Activated naive CD4-positive, alpha-beta T cell (primary cell): ENCODE measurements at places on chromosomes 3 and 15.

GRCh38 chr15:68578980-68579935 is at the start of gene CORO2B:
CORO2B (plus strand) TSS chr15:68578993; CDS start chr15:68579263, 270 bp downstream.
- DNase-seq = no peak

GRCh38 chr15:72236381-72237003 is 5.5 kb upstream of the PKM start:
- DNase-seq = no peak

DNA sequence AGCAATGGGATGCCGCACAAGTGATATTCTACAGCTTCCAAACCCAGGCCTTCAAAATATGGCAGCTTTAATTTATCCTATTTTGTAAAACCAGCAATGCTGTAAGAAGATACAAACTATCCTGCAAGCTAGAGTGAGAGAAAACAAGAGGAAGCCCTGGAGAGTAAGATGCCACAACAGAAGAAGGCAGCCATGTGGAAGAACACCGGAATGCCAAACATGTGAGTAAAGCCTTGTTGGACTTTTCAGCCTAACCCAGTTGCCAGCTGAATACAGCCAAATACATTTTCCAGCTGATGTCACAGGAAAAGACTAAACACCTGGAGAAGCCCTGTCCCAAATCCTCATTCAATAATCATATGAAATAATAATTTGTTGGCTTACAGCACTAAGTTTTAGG is 1115.1 kb upstream of the CADM2 start:
- DNase-seq = no peak

GRCh38 chr3:128554100-128554464 is 61.1 kb upstream of the GATA2 start:
- no peak for DNase-seq

DNA sequence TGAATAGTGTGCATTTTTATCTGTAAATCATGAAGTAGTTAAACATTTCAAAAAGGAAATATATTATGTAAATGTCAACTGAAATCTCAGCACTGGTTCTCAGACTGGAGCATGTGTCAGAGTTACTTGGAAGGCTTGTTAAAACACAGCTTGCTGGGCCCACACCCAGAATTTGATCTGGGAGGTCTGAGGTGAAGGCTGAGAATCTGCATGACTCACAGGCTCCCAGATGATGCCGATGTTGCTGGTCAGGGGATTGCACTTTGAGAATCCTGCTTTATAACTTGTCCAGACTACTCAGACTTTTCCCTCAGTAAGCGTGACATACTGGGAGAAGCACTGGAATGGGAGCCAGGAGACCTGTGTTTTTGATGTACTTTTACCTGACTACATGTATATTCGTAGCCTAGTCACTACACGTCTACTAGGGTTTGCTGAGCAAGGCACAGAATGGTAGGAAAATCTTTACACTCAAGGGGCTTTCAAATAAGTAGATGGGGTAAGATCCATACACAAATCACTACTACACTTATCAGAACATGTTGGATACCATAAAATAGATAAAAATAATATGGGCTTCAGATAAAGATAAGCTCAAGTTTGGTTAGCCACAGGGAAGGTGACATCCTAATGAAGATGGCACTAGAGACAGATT is 77.1 kb upstream of the MEX3B start:
- no peak for DNase-seq

- DNase-seq = no peak
Observed at GRCh38 chr3:113132571-113132996, 78.8 kb upstream of the BOC start.

GRCh38 chr15:80934761-80935221 is 54.8 kb downstream of the MESD start:
- no peak for DNase-seq

DNA sequence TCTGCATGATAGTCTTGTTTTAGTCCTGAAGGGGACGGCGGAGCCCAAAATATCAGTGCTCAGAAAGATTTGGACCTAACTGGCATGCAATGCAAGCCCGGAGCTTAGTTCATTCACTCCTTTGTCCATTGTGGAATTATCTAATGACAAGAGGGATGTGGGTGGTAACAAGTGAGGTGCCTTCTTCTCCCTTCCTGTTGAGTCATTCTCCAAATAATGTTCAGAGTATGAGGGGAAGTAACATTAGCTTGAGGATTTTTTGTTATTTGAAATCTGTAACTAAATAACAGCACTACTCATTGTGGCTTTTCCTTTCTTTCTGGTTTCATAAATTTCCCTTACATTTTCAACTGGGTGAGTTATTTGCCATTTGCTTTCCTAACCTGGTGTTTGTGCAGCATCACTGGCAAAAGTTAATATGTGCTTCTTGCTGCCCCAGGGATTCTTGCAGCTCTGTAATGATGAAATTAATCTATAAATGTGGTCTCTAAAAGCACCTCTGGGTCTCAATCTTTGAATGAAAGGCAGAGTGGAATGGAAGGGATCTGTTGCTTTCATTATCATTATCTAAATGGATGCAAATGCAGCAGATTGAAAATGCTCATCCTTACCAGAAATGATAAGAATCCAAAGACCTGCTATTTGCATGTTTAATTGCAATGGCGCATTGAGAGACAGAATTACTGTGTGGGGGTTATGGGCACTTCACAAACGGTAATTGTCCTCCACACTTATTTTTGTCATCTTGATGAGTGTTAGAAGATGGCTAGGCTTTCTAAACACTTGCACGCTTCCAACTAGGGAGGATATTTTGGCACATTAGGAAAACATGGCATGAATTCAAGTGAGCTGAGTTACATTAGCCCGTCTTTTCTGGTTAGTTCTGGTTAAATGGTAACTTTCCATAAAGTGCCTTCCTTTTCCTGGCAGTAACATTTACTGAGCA is 89.9 kb upstream of the MITF start:
- DNase-seq = no peak

DNA sequence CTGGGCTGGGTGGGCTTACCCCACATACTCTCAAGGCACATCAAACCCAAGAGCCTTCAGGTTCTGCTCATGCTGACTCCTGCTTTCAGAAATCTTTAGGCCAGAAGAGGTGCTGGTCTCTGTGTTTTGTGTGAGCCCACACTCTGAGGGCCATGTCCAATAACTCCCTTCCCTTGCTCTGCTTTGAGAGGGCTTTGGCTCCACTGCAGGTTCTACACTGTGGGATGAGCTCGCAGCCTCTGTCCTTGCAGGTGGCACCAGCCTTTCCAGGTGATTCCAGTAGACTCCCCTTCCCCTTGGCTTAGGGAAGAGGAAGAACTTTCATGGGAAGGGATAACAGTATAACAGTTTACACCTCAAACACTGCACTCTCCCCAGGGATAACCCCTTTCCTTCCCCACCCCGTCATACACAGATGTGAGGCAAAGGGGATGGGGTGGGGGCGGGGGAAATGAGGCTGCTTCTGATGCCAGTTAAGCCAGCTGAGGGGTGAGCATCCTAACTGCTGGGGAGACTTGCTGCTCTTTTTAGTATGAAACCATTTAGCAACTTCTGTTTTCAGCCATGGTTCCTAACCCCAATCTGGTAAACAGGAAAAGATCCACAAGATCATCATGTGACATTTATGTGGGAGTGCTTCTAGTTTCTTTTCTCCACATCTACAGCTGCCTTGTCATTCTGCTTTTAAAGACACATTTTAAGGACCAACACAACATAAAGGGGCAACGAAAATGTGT is 262.4 kb downstream of the SLC9A9 start:
- no peak for DNase-seq

- no peak for DNase-seq
Observed at GRCh38 chr3:108008106-108008505, 82.7 kb downstream of the CD47 start.

- no peak for DNase-seq
Observed at GRCh38 chr15:68278595-68279405, 1.3 kb downstream of the FEM1B start.

DNA sequence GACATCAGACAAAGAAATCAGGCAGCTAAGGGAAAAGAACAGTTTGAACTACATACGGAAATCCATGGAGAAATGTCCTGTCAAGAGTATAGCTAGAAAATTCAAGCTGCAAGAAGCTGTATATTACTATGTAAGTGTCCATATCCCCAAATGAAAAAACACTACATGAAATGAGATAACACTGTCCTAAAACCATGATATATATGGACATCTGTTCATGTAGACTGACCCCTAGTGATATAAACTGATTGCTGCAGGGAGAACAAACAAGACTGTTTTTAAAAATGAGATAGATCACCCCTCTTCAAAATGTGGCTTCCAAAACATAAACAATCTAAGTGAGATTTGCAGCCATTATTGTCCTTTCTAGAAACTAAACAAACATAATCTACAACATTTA is 985.6 kb downstream of the EPHA3 start:
- DNase-seq = no peak

DNA sequence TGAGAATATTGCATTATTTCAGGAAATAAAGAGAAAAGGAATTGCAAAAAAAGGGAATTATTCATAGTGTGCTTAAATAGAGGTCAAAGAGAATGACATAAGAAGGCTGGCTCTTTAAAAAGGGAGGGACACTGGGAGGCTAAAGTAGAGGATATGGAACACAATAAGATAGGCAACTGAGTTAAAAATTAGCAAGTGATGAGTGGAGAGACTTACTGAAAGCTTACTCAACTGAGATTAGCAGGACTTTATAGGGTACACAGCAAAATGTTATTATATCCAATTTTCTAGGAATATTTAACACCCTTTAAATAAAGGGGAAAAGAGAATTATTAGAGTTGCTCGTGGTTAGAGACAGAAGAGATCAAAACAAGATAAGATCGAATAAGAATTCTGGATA is 375.2 kb downstream of the LSAMP start:
- no peak for DNase-seq

GRCh38 chr15:63514531-63514943 is 10.1 kb downstream of the USP3 start:
- no peak for DNase-seq

DNA sequence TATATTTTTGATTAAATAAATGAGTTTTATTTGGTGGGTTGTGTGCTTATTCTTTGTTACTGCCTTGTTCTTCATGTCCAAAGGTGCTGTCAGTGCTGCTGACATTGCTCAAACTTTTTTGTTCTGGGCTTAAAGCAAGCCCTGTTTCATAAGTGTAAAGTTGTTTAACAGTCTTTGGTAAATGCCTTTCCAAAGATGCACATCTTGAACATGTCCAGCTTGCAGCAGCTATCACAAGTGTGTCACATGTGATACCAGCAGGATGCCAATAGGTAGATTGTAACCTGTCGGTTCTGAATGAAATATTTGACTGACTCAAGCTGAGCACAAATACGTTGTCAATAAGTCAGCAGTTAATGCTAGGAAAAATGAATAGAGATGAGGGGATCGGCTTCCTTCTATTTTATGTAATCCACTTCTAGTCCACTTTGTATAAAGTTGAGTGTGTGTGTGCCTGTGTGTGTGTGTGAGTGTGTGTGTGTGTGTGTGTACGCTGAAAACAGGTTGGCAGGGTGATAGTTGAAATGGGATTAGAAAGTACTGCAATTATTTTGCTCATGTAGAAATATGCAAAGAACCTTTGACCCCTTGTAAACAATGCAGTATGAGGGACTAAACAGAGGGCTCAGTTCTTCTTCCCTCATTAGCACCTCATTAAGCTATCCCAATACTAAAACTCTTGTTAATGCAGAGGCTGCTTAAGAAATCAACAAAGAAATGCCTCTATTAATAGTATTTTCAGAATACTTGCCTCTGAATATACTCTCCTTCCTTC is 986.5 kb downstream of the TUSC7 start:
- no peak for DNase-seq

- DNase-seq = no peak
Observed at GRCh38 chr3:87997298-87997697, 61.5 kb downstream of the CGGBP1 start.

GRCh38 chr3:66527246-66527645 is 26.4 kb upstream of the LRIG1 start:
- no peak for DNase-seq

GRCh38 chr3:124453189-124453588 is 277.1 kb upstream of the UMPS start:
- no peak for DNase-seq

- no peak for DNase-seq
Observed at GRCh38 chr15:73383310-73384189, 14.8 kb upstream of the HCN4 start.

DNA sequence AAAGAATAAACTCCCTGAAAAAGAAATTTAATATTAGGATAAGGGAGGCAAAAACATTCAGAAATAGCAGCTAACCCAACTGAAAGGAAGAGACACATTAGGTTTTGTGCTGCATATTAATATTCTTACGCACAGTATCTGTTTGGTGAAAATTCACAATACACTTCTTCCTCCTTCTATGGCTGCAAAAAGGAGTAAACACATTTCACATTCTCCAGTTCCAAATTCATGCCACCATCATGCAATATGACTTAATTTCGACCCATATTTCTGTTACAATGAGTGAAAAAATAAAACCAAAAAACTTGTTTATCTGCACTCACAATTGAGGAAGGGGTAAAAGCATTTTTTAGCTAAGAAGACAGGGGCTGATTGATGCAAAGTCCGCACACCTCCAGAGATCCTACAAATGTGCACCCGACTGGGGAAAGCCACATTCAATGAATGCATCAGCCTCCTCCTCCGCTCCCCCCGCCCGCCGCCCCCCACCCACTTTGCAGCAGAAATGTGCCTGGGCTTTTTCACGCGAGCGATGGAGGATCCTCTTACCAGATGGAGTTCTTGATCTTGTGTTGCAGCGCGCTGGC is 1.0 kb downstream of the RFX7 start:
- DNase-seq = no peak

DNA sequence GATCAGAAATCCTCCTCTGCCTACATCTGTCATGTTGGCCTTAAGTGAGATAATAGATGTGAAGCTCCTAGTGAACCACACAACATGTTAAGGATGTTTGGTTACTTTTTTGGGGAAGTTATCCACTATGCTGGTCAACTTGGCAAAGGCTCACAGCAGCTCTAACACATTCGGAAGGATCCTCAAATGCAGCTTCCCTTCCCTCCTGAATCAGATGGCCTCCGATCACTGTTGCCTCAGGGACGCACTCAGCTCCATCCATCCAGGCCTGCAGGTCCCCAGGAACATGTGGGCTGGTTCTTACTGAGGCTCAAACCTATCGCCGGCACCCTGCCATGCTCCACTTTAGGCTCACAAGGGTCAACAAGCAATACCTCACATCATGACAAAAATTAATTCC is 67.9 kb downstream of the CORO2B start:
- DNase-seq = no peak

DNA sequence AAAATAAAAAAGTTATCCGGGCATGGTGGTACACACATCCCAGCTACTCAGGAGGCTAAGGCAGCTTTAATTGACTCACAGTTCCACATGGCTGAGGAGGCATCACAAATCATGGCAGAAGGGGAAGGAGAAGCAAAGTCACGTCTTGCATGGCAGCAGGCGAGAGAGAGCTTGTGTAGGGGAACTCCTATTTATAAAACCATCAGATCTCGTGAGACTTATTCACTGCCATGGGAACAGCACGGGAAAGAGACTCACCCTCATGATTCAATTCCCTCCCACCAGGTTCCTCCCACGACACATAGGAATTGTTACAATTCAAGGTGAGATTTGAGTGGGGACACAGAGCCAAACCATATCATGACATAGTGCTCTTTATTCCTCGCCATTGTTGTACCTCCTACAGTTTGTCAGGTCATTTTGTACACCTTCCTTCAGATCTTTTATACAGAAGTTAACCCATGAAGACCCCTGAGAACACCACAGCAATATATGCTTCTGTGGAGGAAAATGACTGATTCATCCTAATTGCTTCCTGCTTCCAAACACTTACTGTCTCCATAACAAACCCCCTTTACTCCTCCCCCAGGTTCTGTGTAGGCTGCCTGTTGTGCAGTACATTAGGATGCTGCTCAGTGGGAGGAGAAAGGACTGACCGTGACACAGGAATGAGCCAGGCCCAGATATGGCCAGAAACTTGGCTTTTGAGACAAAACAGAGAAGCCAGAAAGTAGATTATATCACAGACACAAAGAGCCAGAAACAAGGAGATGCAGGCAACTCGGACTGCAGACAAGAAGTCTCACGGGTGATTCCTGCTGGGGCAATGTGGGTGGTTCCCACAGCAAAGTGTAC is 67.9 kb upstream of the HEG1 start:
- DNase-seq = no peak
